ENCODE measurements at places on chromosomes 1 and 21. TPM values are rescaled to one million over a fixed set of nuclear protein-coding genes. Genes with fewer than 3 reads are reported as not detected.

Gene PBXIP1
- 97.9 TPM for total RNA-seq

Gene LCE1E
- total RNA-seq, result not detected

Gene SLAMF6
- not detected for total RNA-seq

Gene MYOG
- not detected for total RNA-seq
